GM13977 (cell line): ENCODE measurements at places on chromosomes 12 and 14.
A peak's percentile ranks its signal among the peaks of the same experiment; 100 is the strongest.

DNA sequence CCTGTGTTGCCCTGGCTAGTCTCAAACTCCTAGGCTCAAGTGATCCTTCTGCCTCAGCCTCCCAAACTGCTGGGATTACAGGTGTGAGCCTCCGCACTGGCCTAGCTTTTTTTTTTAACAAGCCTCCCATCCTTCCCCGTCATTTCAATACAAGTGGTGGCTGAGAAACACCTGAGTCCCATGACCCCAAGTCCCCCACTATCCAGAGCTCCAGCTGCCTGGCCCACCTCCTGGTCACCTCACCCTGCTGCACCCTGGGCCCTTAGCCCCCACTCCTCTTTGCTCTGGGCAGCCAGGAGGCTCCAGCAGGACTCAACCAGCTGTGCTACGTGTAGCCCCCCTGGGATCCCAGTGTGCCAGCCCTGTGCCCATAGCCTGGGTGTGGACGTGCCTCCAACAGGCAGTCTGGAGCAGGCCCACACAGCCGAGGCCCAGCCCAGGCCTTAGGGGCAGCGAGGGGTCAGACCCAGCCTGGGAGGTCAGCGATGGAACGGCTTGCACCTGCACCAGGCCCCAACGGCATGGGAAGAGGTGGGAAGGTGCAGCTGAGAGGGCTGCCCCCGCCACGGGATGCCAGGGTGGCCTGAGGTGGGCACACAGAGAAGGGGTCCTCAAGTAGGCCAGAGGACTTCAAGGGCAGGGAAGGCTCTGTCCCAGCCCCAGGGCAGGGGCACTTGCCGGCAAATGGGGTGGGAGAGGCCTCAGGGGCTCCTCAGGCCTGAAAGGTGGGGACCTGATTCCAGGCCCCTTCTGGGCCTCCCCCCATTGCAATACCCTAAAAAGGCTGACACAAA, 6.5 kb downstream of the AHNAK2 start:
- DNase-seq, result no peak

DNA sequence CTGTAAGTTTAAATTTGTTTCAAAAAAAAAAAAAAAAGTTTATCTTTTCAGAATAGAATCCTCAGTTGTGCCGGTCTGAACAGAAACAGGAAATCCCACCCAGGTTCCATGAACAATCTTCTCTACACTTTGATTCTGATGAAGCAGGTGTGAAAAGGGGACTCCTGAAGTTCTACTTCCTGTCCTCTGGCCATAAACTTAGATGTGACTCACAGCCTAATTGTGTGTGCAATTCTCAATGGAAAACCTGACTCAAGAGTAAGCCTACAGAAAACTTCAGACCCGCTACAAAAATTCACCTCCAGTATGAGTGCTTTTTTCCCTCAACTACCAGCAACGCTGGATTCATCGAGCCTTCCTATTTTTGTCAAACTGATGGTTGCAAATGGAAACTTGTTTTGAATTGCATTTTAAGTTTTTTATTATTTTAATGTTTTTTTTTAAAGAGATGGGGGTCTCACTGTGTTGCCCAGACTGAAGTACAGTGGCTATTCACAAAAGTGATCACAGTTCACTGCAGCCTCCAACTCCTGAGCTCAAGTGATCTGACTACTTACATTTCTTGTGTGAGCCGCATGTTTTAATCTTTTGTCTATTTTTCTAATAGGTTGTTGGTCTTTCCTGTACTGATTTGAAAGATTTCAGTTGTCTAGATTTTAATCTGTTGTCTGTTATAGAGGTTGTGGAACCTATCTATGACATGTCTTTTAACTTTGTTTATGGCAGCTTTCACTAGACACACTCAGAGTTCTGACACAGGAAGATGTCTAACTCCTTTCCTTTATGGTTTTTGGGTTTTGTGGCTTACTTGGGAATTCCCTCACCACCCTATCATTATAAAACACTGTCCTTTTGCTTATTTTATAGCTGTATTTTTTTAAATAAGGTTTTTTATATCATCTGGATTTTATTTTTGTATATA, 37.6 kb downstream of the ATG14 start:
- peak; percentile 50 for DNase-seq

DNA sequence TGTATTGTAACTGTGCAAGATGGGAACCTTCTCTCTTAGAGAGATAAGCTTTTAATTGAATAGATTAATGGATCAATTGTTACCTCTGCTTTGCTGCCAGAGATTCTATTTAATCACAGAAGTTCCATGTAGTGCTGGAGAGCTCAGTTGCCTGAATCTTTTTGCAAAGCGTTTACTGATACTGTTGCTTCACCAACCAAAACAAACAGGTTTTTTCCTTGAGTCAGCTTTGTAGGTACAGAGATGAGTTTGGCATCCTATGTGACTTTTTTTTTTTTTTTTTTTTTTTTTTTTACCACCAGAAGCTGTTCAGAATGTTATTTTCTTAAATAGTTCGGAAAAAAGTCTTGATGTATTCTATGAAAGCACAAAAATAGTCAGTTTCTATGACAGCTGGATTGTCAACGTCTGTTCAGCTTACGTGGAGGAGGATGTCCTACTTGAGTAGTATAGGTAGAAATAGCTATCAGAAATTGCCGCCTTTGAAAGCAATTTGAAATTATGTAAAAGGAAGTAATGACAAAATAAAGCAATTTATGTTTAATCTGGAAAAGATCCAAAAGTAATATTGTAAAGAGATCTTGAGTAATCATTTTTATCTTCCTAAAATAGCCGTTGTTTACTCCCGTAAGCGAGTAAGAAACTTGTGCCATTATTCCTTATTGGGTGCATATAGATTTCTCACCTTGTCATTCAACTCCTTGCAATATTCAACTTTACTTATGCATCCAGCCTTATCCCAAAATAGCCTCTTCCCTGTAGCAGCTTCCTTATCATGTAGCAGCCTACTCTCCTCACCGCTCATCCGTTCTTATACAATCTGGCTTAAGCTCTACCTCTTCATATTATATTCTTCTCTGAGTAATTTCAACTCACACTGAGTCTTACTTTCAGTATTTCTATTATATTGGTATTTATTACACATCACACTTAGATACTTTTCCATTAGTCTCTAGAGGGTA, 5.2 kb downstream of the LRRK2 start:
- DNase-seq, result no peak

DNA sequence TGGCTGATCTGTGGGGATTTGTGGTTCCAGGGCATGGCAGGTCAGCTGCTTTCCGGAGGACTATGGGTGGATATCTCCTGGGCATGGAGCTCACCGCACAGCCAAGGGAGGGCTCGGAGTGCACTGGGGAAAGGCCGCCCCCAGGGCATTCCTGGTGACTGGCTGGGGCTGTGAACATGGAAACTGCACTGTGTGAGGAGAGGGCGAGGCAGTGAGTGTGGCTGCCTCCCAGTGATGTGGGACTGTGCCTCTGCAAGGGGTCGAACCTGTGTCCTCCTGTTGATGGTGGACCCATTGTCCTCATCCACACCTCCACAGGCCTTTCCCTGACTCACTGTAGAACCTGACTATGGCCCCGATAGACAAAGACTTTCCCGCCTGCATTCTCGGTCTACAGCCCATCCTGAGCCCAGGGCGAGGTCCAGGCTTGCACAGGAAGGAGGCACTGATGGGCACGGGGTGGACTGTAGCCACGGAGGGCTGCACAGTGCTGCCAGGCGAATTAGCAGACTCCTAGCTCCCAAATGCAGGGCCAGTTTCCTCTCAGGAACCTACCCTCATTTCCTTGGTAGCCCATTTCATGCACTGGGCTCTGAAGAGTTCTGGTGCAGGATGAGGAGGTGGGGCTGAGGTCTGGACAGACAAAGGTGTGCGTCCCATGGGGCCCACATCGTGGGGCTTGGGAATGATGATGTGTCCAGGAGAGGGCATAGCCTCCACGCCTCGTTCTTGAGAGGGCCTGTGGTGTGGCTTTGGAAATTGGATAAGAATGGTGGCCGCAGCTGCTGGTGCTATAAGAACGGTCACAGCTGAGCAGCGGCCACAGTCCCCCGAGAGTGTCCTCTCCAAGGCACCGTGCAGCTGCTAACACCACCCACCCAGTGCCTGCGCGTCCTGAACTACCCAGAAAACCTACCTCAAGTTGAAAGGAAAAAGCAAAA, 415.1 kb downstream of the TMEM121 start:
- no peak for DNase-seq

GRCh38 chr14:95289323-95290010, 30.2 kb downstream of the CLMN start:
- no peak for DNase-seq

- no peak for DNase-seq
Measured at GRCh38 chr12:67358781-67359338, 89.7 kb downstream of the CAND1 start.
